GM12878 (cell line): ENCODE measurements at places on chromosomes 16 and 17.
A peak's percentile ranks its signal among the peaks of the same experiment; 100 is the strongest.

- H3K36me3 ChIP-seq: no peaks in the 10 kb centered on the region
- no peak for DNase-seq
- no peaks in the 10 kb centered on the region for H3K4me1 ChIP-seq
- no peak overlapping the region for H3K27ac ChIP-seq
- no peak overlapping the region for H3K4me3 ChIP-seq
- no peaks in the 10 kb centered on the region for H3K27me3 ChIP-seq
These were observed 2.9 kb downstream of the KRTAP9-7 start for GRCh38 chr17:41278176-41278955.

DNA sequence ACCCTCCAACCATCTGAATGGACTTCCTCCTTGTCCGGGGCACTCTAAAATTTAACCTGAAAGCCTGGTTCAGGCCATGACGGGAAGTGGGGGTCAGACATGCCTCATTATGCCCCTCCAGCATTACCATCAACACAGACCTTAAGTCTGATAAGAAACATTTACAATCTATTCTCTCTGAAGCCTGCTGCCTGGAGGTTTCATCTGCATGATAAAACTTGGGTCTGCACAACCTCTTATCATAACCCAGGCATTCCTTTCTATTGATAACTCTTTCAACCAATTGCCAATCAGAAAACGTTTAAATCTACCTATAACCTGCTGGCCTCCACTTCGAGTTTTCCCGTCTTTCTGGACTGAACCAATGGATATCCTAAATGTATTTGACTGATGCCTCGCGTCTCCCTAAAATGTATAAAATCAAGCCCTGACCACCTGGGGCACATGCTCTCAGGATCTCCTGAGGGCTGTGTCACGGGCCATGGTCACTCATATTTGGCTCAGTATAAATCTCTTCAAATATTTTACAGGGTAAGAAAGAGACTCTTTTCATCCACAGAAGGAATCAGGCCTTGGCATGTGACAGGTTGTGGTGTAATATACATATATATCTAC, 45.6 kb downstream of the LYRM1 start:
- no peak overlapping the region for H3K27ac ChIP-seq
- H3K4me3 ChIP-seq: no peak overlapping the region
- DNase-seq: no peak
- H3K27me3 ChIP-seq: no peaks in the 10 kb centered on the region; the same call in 1 of the 2 replicates
- peaks cover 17% of the 10 kb centered on the region for H3K4me1 ChIP-seq

DNA sequence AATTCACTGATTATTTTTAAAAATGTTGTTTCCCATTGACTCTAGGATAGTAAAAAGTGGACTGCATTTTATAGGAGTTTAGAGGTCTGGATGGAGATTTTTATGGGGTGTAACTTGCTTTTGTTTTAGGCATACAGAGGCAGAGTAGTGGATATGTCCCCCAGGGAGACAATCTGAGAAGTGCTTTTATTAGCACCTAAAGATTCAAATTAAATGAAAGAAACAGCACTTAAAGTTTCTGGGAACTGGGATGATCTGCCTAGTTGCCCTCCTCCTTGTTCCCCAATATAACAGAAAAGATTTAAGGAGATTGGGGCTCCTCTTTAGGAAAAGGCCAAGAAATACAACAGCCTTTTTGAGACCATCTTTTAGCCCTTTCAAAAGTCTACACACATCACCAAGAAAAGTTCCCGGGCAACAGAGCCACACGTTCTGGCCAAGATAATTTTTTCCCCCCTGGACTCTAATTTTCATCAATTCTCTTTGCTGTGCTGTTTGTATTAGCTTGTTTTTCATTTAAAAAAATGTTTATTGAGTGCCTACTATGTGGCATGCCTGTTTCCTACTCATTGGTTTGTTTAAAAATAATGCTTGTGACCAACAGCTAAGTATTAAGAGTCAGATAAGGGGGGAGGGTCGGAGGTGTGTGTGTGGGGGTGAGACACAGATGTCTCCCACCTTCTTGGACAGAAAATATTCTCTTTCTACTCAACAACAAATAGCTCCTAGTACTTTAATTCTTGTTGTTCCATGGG, 2.5 kb upstream of the IGF2BP1 start:
- H3K27ac ChIP-seq: no peak overlapping the region
- peaks cover 17% of the 10 kb centered on the region for H3K27me3 ChIP-seq
- DNase-seq: no peak
- no peaks in the 10 kb centered on the region for H3K36me3 ChIP-seq
- H3K4me3 ChIP-seq: no peak overlapping the region

GRCh38 chr17:77772461-77772897, 186.0 kb upstream of the TNRC6C start:
- H3K27ac ChIP-seq: no peak overlapping the region
- no peaks in the 10 kb centered on the region for H3K27me3 ChIP-seq
- H3K4me3 ChIP-seq: no peak overlapping the region
- no peaks in the 10 kb centered on the region for H3K36me3 ChIP-seq
- DNase-seq: no peak
- H3K4me1 ChIP-seq: no peaks in the 10 kb centered on the region

GRCh38 chr17:57381498-57381897, 125.2 kb downstream of the MSI2 start:
- no peaks in the 10 kb centered on the region for H3K27me3 ChIP-seq
- H3K36me3 ChIP-seq: peaks cover 1% of the 10 kb centered on the region; the same call in 1 of the 2 replicates
- H3K4me3 ChIP-seq: no peak overlapping the region
- H3K4me1 ChIP-seq: no peaks in the 10 kb centered on the region
- H3K27ac ChIP-seq: no peak overlapping the region

DNA sequence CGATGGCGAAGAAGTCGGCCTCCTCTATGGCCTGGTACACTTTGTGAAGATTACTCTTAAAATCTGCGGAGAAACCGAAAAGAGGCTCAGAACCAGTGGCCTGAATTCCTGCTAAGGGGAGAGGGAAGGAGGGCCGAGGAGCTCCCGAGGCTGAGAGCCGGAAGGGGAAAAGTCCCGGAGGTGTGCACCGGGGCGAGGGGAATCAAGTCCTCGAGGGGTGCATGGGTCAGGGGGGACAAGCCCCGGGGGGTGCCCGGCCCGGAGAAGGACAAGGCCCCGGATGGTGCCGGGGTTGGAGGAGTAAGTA, 495 bp downstream of the PARN start:
- H3K36me3 ChIP-seq: no peaks in the 10 kb centered on the region; the same call in 1 of the 2 replicates
- peak overlapping the region; percentile 96 for H3K4me3 ChIP-seq
- peak overlapping the region; percentile 71 for H3K27ac ChIP-seq
- H3K4me1 ChIP-seq: peaks cover 12% of the 10 kb centered on the region
- DNase-seq: no peak

DNA sequence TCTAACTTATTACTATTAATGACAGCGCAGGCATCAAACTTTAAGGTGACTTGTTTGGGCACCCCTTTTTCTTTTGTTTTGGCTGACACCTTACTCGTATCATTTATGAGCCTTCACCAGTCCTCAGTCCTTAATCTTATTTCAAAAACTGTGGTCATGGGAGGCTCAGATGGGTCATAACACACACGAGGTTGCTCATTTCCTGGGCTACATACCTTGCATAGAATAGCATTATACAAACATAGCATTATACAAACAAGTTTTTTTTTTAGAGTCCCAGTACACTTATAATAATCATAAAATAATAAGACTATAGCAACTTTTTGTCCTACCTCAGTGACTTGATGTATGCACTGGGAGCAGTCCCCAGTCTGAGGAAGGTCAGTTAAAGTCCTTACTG, 11.2 kb upstream of the ACSF2 start:
- H3K27ac ChIP-seq: no peak overlapping the region
- H3K4me3 ChIP-seq: no peak overlapping the region
- no peak for DNase-seq
- no peaks in the 10 kb centered on the region for H3K36me3 ChIP-seq
- no peaks in the 10 kb centered on the region for H3K27me3 ChIP-seq
- H3K4me1 ChIP-seq: no peaks in the 10 kb centered on the region

- H3K27ac ChIP-seq: no peak overlapping the region
- no peaks in the 10 kb centered on the region for H3K36me3 ChIP-seq
- H3K27me3 ChIP-seq: no peaks in the 10 kb centered on the region
- H3K4me3 ChIP-seq: no peak overlapping the region
- no peaks in the 10 kb centered on the region for H3K4me1 ChIP-seq
- DNase-seq: no peak
These were observed 47.4 kb downstream of the AXIN2 start for GRCh38 chr17:65514082-65514481.

- peaks cover 6% of the 10 kb centered on the region for H3K4me1 ChIP-seq
- H3K27me3 ChIP-seq: peaks cover 1% of the 10 kb centered on the region; the same call in 1 of the 2 replicates
- no peak overlapping the region for H3K4me3 ChIP-seq
- DNase-seq: no peak
- no peaks in the 10 kb centered on the region for H3K36me3 ChIP-seq
These were observed 2.8 kb upstream of the ACSF3 start for GRCh38 chr16:89090669-89091426.

GRCh38 chr17:49214676-49215360, 4.3 kb downstream of the ABI3 start:
- peak overlapping the region; percentile 45 for H3K4me3 ChIP-seq
- no peaks in the 10 kb centered on the region for H3K27me3 ChIP-seq
- peak overlapping the region; percentile 96 for H3K27ac ChIP-seq
- peaks cover 54% of the 10 kb centered on the region for H3K4me1 ChIP-seq

DNA sequence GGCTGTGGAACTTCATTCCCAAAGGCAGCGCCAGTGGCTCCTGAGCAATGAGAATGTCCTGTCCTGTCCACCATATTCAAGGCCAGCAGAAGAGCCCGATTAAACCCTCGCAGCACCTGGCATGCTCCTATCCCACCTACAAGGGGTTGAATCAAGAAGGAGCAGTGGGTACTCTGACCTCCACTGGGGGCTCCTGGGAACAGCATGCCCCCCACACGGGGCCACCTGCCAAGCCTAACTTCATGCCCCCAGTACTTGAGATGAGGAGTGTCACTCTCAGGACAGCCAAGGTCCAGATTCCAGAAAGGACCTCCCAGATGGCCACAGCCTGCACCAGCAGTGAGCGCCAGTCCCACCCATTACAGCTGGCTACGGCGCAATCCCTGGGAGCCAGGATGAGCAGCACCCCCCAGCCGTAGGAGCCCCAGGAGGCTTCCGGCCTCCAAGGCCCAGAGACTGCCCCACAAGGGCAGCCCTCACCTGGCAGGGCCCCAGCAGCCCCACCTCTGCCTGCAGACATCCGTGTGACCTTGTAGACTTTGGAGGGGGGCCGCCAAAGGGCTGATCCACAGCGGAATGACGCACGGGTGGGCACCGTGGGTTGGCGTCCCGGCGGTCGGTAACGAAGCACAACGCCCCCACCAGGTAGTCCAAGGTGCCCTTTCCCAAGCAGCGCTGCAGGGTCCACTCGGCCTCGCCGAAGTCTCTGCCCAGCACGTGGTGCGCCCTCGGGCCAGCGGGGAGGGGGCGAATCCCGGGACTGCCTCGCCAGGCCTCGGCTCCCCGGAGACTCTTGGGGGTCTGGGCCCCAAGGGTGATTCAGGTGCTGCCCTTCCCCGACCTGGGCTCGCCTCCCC, 1.0 kb upstream of the MPDU1 start:
- peak overlapping the region; percentile 99 for H3K27ac ChIP-seq
- no peaks in the 10 kb centered on the region for H3K27me3 ChIP-seq
- no peak for DNase-seq
- H3K4me1 ChIP-seq: peaks cover 42% of the 10 kb centered on the region

- no peaks in the 10 kb centered on the region for H3K27me3 ChIP-seq
- no peaks in the 10 kb centered on the region for H3K36me3 ChIP-seq
- H3K4me3 ChIP-seq: peak overlapping the region; percentile 86
- peak overlapping the region; percentile 58 for H3K27ac ChIP-seq
These were observed 2.5 kb downstream of the ARHGAP27 start for GRCh38 chr17:45430006-45430737.

- no peaks in the 10 kb centered on the region for H3K4me1 ChIP-seq
- no peaks in the 10 kb centered on the region for H3K27me3 ChIP-seq
- no peak overlapping the region for H3K27ac ChIP-seq
- H3K36me3 ChIP-seq: no peaks in the 10 kb centered on the region
- H3K4me3 ChIP-seq: no peak overlapping the region
These were observed 166.8 kb upstream of the TBX2 start for GRCh38 chr17:61232871-61233270.

GRCh38 chr17:27463235-27463677, 7.0 kb downstream of the KSR1 start:
- H3K27me3 ChIP-seq: no peaks in the 10 kb centered on the region
- peak overlapping the region; percentile 29; the same call in 1 of the 2 replicates for H3K4me3 ChIP-seq
- peaks cover 1% of the 10 kb centered on the region for H3K36me3 ChIP-seq

GRCh38 chr16:72094266-72094610, 591 bp downstream of the DHX38 start:
- peaks cover 5% of the 10 kb centered on the region; the same call in 1 of the 2 replicates for H3K36me3 ChIP-seq
- H3K27ac ChIP-seq: peak overlapping the region; percentile 91
- peaks cover 11% of the 10 kb centered on the region for H3K4me1 ChIP-seq
- no peak for DNase-seq
- no peaks in the 10 kb centered on the region for H3K27me3 ChIP-seq
- H3K4me3 ChIP-seq: peak overlapping the region; percentile 96

- peaks cover 41% of the 10 kb centered on the region for H3K36me3 ChIP-seq
- H3K27me3 ChIP-seq: no peaks in the 10 kb centered on the region
- DNase-seq: no peak
These were observed 41.2 kb downstream of the PRMT7 start for GRCh38 chr16:68351991-68352431.

- no peak for DNase-seq
- H3K36me3 ChIP-seq: no peaks in the 10 kb centered on the region
- no peaks in the 10 kb centered on the region for H3K4me1 ChIP-seq
These were observed 160.6 kb downstream of the TANC2 start for GRCh38 chr17:63126607-63127006.

DNA sequence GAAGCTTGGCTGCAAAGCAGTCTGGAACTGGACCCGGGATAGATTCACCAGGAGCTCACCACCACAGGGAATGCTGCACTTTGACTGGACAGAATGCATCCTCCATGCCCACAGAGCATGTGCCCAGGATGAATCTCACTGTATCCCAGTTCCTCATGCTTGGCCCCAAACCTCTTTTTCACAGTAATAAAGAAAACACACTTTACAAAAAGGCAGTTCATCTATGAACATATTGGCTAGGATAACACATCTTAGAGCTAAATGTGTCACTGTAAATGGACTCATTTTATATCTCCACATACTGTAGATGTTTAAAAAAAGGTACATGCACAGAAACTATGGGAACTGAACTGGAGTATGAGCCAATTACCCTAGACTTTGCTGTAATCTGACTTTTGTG, 266.9 kb downstream of the TOX3 start:
- no peak for DNase-seq
- H3K36me3 ChIP-seq: no peaks in the 10 kb centered on the region
- H3K27me3 ChIP-seq: no peaks in the 10 kb centered on the region; the same call in 1 of the 2 replicates
- H3K4me3 ChIP-seq: no peak overlapping the region

- H3K27ac ChIP-seq: no peak overlapping the region
- H3K27me3 ChIP-seq: no peaks in the 10 kb centered on the region
- peaks cover 5% of the 10 kb centered on the region; the same call in 1 of the 2 replicates for H3K4me1 ChIP-seq
- H3K4me3 ChIP-seq: no peak overlapping the region
- H3K36me3 ChIP-seq: no peaks in the 10 kb centered on the region
These were observed 14.7 kb upstream of the ZNF469 start for GRCh38 chr16:88368036-88368435.

- DNase-seq: no peak
- H3K36me3 ChIP-seq: no peaks in the 10 kb centered on the region
- H3K27me3 ChIP-seq: no peaks in the 10 kb centered on the region
- no peaks in the 10 kb centered on the region for H3K4me1 ChIP-seq
- no peak overlapping the region for H3K4me3 ChIP-seq
- H3K27ac ChIP-seq: no peak overlapping the region
These were observed 26.9 kb downstream of the IFT140 start for GRCh38 chr16:1584926-1585484.

GRCh38 chr17:49035470-49036269, 38.5 kb downstream of the IGF2BP1 start:
- no peaks in the 10 kb centered on the region for H3K4me1 ChIP-seq
- H3K36me3 ChIP-seq: no peaks in the 10 kb centered on the region
- H3K4me3 ChIP-seq: no peak overlapping the region
- DNase-seq: no peak

GRCh38 chr16:13543850-13544249, 376.1 kb upstream of the ERCC4 start:
- no peaks in the 10 kb centered on the region for H3K36me3 ChIP-seq
- H3K27ac ChIP-seq: no peak overlapping the region
- no peaks in the 10 kb centered on the region for H3K4me1 ChIP-seq
- H3K27me3 ChIP-seq: no peaks in the 10 kb centered on the region
- no peak for DNase-seq
